ENCODE measurements at places on chromosomes 1 and 21. TPM values are rescaled to one million over a fixed set of nuclear protein-coding genes. Genes with fewer than 3 reads are reported as not detected.
A peak's percentile ranks its signal among the peaks of the same experiment; 100 is the strongest.

DNA sequence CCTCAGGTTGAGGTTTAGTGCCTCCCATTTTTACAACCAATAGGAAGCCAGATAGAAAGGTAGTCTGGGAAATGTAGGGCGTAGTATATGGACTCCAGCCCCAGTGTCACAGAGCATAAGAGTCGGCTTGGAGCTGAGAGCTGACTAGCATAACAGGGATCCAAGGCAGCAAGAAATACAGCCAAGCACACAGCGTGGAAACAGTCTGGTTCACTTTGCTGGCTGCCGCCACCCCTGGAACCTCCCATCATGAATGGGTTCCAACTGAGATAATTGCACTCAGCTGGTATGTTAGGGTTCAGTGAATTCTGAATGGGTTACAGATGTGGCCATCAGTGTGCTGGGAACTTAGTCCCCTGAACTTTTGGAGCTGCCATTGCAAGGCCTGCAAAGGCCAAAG lies 76.7 kb upstream of the GPR88 start:
- no peak for DNase-seq

DNA sequence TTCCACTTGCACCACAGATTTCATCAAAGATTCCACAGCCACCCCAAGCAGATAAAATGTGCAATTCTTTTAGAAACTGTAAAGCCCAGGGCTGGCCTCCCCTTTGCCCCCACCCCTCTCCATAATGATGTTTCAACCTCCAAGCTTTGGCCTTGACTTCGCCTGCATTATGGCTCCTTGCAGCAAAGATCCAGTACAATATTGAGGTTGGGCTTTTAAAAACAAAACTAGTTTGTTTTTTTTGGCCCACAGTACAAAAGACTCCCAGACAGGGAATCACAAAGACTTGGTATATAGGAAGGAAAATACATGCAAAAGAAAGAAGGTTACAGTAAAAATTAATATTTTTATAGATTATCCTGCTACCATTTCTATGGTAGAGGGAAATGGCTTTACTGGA lies 356.5 kb upstream of the PTBP2 start:
- DNase-seq: no peak

DNA sequence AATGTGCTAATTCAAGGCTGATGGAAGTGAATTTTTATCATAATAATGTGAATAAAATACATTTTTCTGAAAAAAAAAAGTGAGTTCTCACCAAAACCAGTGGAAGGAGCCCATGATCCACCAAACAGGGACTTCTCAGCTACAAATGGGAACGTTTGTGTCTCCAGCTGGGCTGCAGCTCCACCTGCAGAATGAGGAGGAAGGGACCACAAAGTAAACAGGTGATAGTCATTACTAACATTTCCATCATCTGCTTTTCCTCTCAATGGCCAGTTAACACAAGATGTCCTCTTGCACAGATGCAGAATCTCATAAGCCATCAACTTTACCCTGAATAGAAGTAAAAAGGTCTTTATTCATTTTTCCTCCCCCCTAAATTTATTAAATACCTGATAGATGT lies 246.2 kb downstream of the MRPL39 start:
- no peak for DNase-seq

- DNase-seq: no peak
Measured at GRCh38 chr1:178672434-178672833, 52.6 kb upstream of the RALGPS2 start.

GRCh38 chr1:25460020-25460419 lies 29.3 kb downstream of the MACO1 start:
- DNase-seq: no peak

Gene S100A1
- total RNA-seq: 1.5 TPM

DNA sequence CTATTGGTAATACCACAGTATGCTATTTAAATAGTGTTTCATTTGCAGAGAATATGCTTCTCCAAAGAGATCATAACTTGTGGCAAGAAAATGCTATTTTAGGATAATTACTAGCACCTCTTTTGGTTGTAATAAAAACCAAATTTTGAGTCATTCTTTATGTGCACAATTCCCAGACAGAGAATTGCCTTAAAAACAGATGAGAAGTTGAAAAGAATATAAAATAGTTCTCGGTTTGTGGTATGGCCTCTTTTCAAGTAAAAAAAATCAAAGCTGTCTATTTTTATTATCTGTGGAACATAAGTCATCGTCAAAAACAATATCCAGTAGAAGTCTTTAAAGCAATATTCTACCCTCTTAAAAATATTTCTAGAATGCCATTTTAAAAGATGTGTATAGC lies 185.9 kb downstream of the GREM2 start:
- DNase-seq: no peak

DNA sequence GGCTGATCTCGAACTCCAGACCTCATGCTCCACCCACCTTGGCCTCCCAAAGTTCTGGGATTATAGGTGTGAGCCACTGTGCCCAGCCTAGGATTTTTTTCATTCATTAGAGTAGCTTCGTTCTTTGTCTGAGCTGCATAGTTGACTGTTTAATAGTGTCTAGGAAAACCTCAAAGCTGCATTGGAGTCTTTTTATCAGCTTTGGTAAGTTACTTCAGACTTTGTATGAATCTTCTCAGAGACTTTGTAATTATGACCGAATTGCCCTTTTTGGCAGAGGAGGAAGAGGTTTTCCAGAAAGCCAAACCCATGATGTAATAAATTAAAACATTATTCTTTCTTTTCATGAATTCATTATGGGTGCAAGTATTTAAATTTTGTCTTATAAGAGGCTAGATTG lies 5.1 kb downstream of the DNAJB4 start:
- DNase-seq: no peak

DNA sequence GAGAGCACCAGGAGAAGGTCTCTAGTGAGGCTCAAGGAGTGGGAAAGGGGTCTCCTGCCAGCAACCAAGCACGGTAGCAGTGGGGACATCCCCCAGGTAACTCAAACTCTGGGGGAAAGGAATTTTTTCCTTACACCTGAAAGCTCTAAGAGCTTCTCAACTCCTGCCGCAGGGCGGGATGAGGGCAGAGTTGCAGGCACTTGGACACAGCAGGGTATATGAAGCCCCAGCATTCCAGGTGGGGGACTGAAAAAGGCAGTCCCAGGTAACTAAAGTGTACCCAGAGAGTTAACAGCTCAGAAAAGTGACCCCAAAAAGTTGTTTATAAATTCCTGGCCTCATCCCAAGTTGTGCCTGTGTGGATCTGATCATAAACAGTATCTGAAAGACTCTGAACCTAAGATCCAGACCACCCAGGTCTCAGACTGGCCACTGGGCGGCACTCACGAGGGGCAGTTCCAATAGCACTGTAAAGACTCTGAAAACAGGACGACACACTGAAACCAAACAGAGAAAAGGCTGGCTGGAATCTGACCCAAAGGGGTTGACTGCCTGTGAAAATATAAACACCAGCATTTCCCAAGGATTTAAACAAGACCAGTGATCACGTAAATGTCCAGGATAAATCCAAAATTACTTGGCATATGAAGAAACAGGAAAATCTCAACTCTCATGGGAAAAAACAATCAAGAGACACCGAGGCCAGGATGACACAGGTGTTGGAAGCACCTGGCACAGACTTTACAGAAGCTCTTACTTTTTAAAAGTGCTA lies 47.5 kb downstream of the HSF2BP start:
- DNase-seq: peak; percentile 83

DNA sequence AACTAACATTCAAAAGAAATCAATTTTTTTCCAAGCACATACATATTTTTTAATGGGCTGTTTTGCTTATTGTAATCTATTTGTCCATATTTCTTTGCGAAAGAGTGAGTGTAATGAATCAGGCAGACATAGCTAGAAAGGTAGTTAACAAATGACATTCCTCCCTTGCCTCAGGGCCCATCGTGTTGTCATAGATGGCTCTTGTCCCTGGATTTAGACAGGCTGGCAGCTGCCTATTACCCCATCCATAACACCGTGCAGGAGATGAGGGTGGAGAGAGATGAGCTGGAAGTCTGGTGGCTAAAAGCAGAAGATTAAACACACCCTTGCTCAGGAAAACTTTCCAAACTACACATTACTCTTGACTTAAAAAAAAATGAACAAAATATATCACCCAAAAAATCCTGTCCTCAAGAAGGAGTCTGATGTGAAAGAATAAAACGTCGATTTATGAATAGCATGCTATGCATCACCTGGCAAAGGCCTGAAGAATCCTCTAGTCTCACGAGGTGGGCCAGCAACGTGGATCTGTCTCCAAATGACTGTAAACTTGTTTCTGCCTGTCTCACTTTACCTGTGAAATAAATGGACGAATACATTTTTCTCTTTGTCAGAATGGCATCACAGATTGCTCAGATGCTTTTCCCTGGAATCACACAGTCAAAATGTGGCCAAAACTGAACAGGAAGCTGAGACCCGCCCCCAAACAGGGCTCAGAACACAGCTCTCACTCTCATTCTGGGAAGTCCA lies 55.7 kb downstream of the C21orf91 start:
- no peak for DNase-seq

Gene COL24A1
- 0.02 TPM for total RNA-seq

- no peak for DNase-seq
Measured at GRCh38 chr1:61404597-61405376, 320.2 kb downstream of the TM2D1 start.

DNA sequence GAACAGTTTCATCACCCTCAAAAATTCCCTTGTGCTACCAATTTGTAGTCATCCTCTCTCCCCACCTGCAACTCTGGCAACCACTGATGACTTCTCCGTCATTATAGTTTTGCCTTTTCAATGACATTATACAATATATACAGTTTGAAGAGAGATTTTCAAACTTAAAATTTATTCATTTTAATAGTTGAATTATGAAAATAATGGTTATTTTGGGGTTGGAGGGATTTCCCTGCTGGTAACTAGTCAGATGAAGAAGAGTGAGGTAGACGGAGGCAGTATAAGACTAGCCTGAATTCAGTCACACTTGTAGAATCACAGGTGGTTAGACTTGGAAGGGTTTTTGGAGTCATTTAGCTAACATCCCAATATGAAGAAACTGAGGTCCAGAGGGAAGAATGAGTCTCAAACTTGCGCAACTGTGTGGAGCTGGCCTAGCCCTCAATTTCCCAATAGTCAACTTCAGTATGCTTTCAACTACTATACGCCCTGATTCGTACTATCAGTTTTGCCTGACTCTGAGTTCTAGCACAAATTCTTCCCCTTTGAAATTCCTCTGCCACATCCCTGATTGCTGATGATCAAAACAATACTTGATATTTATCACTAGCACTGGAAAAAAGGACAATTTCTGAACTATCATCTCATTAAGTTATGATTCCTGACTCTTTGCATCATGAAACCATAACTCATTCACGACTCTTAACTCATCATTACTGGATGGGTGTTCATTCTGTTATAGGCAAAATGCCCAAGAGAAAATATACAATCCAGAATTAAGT lies 54.2 kb downstream of the VANGL2 start:
- DNase-seq: no peak

Gene CNR2
- 0.12 TPM for total RNA-seq

GRCh38 chr1:92877792-92878191 lies 46.0 kb downstream of the RPL5 start:
- DNase-seq: no peak

- no peak for DNase-seq
Measured at GRCh38 chr1:246035060-246035541, 472.0 kb downstream of the SMYD3 start.

DNA sequence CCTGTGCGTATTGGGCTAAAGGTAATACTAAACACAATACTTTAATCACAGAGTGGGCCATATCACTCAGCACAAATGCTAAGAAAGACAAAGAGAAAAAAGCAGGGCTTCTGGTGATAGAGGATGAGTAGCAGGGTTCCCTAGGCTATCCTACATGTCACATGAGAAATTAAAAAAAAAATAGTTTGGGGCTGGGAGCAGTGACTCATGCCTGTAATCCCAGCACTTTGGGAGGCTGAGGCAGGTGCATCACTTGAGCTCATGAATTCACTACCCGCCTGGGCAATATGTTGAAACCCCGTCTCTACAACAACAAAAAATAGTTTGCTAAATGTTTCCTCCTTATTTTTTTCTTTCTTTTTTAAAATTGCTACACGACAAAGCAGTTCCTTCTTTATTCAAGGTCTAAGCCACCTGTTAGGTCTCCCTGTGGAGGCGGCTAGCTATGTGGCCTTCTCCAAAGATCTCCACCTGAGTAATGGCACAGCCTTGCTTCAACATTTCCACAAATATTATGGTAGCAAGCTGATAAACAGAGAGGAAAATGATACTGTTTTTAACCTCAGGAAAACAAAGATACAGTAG lies 1.5 kb downstream of the ENSA start:
- no peak for DNase-seq

DNA sequence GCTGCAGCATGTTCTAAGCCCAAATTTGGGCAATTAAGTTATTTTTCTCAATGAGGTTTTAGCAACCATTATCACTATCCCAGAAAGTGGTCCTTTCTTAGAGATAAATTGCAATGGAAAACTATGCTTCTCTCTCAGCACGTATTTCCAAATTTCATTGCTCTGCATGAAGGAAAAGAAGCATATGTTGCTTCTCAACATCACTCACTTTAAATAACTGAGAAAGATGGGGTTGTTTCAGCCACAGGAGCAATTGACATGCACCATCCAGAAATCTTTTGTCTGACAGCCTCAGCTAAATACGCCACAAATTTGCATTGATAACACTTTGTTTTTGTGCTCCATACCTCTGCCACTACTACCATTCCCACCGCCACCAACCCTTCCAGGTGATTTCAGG lies 157.6 kb upstream of the PKN2 start:
- no peak for DNase-seq

DNA sequence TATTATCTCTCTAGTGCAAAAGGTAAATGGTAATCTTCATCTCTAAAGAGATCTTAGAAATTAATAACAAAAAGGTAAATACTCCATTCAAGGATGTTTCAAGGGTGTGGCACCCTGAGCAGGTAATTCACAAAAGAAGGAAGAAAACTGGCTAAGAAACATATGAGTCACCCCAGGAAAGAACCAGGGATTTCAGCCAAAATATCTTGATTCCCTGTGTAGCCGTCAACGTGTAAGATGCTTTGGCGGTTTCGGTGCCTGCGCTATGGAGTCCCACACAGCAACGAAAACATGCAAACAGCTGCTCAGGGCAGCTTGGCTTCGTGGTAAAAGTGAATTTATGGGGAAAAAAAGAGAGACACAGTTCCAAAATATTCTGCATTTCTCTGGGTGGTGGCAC lies 3.7 kb downstream of the ITGB2 start:
- no peak for DNase-seq
